Activated CD8-positive, alpha-beta T cell treated with anti-CD3 and anti-CD28 coated beads, Interleukin-2, amount 10 ng/mL, durations not matched to agents 7 days and 5 days (primary cell): ENCODE measurements at places on chromosomes 6 and 20.

DNA sequence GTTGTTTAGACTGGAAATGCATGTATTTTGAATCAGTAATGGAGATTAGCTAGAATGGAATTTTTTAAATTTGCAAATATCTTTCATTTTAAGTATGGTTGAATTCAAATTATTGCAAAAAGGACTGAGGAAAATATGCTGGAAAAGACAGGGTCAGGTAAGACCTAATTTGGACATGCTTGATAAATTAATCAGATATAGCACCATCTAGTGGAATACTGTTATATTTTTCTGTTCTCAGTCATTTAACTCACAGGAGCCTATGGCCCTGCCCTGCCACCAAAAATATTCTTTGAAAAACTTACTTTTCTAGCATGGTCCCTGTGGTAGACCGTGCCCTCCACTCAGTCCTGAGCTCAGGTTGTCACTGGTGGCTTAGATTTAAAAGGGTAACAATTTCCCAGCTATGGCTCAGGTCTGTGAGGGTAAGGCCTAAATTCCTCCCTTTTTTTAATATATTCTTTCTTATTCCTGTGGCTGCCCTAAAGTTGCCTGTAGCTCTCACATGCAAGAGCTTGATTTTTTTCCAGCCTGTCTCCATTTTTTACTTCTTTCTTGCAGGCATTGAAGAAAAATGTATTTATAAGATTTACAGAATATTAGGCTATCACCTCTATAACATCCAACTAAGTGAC lies 25.3 kb upstream of the KIAA1586 start:
- H3K27me3 ChIP-seq, result peaks cover 28% of the 10 kb centered on the region
- H3K4me3 ChIP-seq, result no peak overlapping the region
- H3K27ac ChIP-seq, result no peak overlapping the region
- H3K4me1 ChIP-seq, result no peaks in the 10 kb centered on the region
- peaks cover 4% of the 10 kb centered on the region for H3K36me3 ChIP-seq

GRCh38 chr6:16635291-16635809 lies 125.9 kb downstream of the ATXN1 start:
- H3K36me3 ChIP-seq, result peaks cover 35% of the 10 kb centered on the region
- no peaks in the 10 kb centered on the region for H3K27me3 ChIP-seq
- no peak for DNase-seq

DNA sequence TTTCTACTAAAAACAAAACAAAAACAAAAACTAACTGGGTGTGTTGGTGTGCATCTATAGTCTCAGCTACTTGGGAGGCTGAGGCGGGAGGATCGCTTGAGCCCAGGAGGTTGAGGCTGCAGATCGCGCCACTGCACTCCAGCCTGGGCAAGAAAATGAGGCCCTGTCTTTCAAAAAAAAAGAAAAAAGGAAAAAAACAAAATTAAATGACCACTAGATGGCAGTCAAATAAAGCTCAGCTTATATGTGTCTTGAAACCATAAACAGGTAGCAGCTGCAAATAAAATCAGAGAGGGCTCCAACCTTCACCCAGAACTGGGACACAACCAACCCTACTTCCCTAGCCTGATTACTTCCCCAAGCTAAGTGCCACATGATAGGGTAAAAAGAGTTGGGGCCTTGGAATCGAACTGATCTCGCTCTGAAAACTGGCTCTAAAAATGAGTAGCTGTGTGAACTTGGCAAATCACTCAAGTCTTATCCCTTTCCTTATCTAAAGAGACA lies 67.1 kb upstream of the ADGRF4 start:
- peak overlapping the region; percentile 5 for H3K27ac ChIP-seq
- peaks cover 5% of the 10 kb centered on the region for H3K27me3 ChIP-seq
- DNase-seq, result no peak
- peaks cover 12% of the 10 kb centered on the region for H3K4me1 ChIP-seq

DNA sequence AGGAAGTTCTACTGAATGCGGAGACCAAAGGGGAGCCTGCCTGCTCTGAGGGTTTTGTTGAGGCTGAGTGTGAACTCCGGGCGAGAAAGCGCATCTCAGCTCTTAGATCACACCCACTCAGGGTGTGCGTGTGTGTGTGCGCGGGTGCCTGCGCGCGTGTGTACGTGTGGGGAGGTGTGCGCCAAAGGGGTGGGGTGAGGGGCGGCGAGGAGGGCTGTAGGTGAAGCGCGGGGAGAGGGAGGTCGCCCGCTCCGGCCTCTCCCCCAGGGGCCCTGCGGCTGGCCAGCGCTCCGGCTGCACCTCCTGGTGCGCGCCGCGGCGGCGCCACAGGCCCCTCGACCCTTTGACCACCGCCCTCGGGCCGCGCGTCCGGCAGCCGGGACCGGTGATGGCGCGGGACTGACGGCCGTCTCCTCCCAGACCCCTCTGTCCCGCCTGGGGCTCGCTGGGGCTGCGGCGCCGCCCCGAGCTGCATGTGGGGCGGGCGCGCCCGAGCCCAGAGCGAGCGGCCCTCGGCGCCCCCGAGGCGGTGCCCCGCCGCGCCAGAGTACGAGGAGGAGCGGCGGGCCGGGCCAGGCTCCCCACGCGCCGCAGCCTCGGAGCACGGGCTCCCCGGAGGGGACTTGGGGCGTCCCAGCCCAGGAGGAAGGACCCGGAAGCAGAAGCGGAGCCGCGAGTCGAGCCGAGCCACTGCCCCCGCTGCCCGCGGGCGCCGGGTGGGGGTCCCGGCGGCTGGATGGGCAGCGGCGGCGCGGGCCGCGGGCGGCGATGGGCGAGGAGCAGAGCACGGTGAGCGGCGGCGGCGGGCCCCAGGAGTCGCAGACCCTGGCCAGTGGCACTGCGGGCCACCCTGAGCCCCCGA lies at the start of gene RNF217:
TSS of gene RNF217 (plus strand) at position 661 of the 862 bp plus-strand sequence. CDS start at position 769, 108 bp downstream.
- peaks cover 12% of the 10 kb centered on the region for H3K4me1 ChIP-seq
- H3K4me3 ChIP-seq, result peak within 1 kb of the TSS; percentile 62
- no peaks in the 10 kb centered on the region for H3K36me3 ChIP-seq

- H3K4me3 ChIP-seq, result no peak overlapping the region
- H3K27me3 ChIP-seq, result no peaks in the 10 kb centered on the region
- DNase-seq, result no peak
- no peaks in the 10 kb centered on the region for H3K36me3 ChIP-seq
- H3K4me1 ChIP-seq, result peaks cover 4% of the 10 kb centered on the region
These were observed 39.0 kb upstream of the MDFI start for GRCh38 chr6:41599015-41599851.

- H3K27ac ChIP-seq, result no peak overlapping the region
- peaks cover 12% of the 10 kb centered on the region for H3K36me3 ChIP-seq
- DNase-seq, result no peak
- H3K27me3 ChIP-seq, result no peaks in the 10 kb centered on the region
These were observed 30.3 kb downstream of the CHMP4B start for GRCh38 chr20:33841436-33841799.

DNA sequence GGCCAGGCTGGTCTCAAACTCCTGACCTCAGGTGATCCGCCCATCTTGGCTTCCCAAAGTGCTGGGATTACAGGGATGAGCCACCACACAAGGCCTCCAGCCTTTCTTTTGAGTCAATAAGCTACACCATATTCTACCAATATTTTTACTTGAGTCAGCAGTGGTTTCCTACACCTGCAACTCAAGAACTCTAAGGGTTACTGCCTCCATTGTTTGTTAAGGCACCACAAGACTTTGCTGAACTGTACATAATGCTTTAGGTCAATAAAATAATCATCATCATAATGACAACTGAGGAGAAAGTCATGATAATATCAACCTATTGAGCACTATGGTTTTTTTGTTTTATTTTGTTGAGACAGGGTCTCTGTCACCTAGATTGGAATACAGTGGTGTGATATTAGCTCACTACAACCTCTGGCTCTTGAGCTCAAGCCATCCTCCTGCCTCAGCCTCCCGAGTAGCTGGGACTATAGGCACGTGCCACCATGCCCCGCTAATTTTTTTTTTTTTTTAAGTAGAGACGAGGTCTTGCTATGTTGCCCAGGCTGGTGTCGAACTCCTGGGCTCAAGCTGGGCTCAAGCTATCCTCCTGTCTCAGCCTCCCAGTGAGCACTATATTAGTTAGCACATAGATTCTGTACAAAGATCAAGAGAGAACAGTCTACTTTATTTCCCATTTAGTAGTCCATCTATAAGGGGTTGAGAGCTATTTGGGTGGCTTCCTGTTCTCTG lies 34.9 kb upstream of the ZMYND8 start:
- peak overlapping the region; percentile 72 for H3K27ac ChIP-seq
- DNase-seq, result no peak
- H3K4me3 ChIP-seq, result no peak overlapping the region
- H3K36me3 ChIP-seq, result no peaks in the 10 kb centered on the region
- no peaks in the 10 kb centered on the region for H3K27me3 ChIP-seq
- peaks cover 12% of the 10 kb centered on the region for H3K4me1 ChIP-seq

GRCh38 chr20:46132705-46133120 lies 14.6 kb downstream of the CD40 start:
- no peaks in the 10 kb centered on the region for H3K4me1 ChIP-seq
- DNase-seq, result peak; percentile 69
- no peak overlapping the region for H3K27ac ChIP-seq
- peaks cover 20% of the 10 kb centered on the region for H3K27me3 ChIP-seq
- no peak overlapping the region for H3K4me3 ChIP-seq
- no peaks in the 10 kb centered on the region for H3K36me3 ChIP-seq

DNA sequence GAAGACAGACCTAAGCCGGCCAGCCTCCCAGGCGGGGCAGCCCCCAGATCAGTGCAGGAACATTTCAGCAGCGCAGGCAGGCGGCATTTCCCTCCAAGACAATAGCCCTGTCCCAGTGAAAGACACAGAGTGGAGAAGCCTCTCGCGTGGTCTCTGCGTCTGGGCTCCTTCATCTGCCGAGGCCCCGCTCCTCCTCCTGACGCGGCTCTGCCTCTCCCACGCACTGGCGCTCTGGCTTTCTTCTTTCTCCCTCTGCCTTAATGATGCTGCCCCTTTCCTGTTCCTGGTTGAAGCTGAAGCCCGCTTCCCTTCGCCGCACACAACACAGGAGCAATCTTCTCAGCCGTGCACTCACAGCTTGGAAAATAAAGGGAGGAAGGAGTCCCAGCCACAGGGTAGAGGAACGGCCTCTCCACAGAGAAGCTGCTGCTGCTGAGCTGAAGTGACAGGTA lies 347.5 kb downstream of the CDH4 start:
- H3K27me3 ChIP-seq, result no peaks in the 10 kb centered on the region
- no peaks in the 10 kb centered on the region for H3K36me3 ChIP-seq
- DNase-seq, result no peak
- H3K27ac ChIP-seq, result no peak overlapping the region
- H3K4me3 ChIP-seq, result no peak overlapping the region

DNA sequence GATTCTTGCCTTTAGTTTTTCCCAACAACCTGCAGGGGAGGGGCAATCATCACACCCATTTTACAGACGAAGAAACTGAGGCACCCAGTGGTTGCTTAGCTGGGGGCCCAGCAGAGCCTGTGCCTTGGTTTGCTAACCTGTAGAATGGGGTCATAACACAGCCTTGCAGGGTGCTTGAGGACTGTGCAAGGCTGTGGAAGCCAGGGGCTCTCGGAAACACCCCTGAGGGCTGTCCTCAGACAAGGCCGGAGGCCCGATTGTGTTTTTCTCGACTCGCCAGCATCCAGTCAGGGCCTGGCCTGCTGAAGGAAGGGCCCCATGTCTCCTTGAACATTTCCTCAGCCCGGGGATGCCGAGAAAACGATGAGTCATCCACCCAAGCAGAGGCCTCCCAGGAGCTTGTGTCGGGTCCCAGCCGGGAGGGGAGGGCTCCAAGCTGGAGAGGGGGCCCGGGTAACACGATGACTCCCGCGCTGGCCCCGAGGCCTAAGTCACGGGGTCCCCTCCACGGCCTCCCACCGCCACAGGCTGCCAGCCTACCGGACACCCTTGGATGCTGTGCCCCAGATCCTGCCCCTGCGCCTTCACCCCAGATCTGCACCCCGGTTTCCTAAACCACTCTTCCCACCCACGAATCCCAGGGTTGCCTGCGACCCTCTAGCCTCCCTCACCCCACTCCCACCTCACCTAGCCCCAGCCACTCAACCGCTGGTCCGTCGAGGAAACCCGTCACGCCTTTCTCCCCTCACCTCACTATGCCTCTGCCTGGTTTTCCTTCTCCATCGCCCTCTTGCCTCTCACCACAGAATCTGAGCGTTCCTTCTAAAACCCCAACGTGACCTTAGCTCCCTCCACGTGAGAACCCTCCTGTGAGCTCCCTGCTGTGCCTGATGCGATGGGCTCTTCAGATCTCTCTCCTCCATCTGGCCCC lies 10.6 kb downstream of the NOL4L start:
- H3K27me3 ChIP-seq, result no peaks in the 10 kb centered on the region
- H3K36me3 ChIP-seq, result no peaks in the 10 kb centered on the region
- DNase-seq, result no peak
- peaks cover 21% of the 10 kb centered on the region for H3K4me1 ChIP-seq
- no peak overlapping the region for H3K4me3 ChIP-seq
- H3K27ac ChIP-seq, result no peak overlapping the region

DNA sequence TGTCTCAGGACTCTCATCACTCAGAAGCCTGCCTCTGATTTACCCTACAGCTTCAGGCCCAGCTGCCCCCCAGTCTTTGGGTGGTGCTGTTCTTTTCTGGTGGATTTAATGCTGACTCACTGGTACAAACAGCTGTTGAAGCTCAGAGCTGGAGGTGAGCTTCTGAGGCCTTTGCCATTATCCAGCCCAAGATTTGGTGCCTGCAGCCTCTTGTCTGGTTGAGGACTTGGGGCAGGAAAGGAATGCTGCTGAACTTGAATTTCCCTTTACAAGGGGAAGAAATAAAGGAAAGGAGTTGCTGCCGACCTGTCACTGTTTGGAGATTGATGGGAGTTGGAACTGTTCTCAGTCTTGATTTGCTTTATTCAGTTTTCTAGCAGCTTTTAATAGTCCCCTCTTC lies 19.8 kb downstream of the ABCF1 start:
- no peak overlapping the region for H3K4me3 ChIP-seq
- DNase-seq, result no peak
- H3K27me3 ChIP-seq, result no peaks in the 10 kb centered on the region
- H3K27ac ChIP-seq, result no peak overlapping the region
- peaks cover 2% of the 10 kb centered on the region for H3K4me1 ChIP-seq
- H3K36me3 ChIP-seq, result peaks cover 68% of the 10 kb centered on the region

DNA sequence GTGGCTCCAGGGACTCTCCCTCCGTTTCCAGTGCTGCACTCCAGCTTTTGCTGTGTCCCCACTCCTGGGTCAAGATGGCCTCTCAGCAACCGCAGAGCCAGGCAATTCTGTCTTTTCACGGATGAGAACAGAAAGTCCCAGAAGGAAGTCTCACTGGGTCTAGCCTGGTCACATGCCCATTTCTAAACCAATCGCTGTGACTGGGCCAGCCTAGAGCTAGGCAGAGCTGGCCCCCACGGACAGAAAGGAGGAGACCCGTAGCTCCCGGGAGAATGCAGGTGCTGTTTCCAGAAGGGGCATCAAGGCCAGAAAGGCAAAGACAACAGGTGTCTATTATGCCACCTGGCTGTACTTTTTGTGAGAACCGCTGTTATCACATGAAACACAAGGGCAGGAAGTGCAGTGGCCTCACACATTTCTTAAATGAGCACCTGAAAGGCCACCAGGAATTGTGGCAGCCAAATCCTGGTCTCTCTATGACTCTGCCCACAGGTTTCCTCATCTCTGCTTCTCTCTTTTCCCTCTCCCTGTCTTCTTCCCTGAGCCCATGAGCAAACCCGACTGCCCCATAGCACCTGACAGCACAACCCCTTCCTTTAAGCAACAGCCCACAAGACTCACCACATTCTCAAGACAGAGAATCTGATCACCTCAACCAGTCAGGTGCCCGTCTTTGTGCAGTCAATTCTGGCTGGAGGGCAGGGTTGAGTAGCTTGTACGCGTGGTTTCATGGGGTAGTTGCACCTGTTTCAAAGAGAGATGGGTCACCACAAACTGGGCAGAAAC lies 37.1 kb upstream of the B4GALT5 start:
- no peaks in the 10 kb centered on the region for H3K36me3 ChIP-seq
- peak; percentile 65 for DNase-seq
- H3K27me3 ChIP-seq, result peaks cover 21% of the 10 kb centered on the region
- H3K4me1 ChIP-seq, result peaks cover 18% of the 10 kb centered on the region

GRCh38 chr6:71488186-71488585 lies 199.6 kb downstream of the OGFRL1 start:
- no peaks in the 10 kb centered on the region for H3K4me1 ChIP-seq
- no peaks in the 10 kb centered on the region for H3K36me3 ChIP-seq
- no peak for DNase-seq
